ENCODE measurements at places on chromosomes 6 and 20.

GRCh38 chr6:39206250-39206721 is 23.0 kb downstream of the KCNK5 start:
- DNase-seq, result no peak

DNA sequence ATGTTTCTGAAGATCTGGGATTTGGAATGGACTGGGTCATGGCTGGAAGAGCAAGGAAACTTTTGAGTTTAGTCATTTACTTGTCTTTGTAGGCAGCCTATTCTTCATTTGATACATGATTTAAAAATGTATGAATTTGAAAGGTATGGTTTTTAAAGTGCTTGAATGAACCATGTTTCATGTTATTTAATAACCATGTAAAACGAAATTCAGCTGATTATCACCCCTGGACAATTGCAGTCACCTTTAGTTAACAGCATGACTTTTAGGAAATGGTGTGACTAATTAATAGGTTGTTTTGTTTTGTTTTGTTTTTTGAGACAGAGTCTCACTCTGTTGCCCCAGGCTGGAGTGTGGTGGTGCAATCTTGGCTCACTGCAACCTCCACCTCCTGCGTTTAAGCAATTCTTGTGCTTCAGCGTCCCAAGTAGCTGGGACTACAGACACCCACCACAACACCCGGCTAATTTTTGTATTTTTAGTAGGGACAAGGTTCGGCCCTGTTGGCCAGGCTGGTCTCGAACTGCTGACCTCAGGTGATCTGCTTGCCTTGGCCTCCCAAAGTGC is 2.1 kb downstream of the STX11 start:
- DNase-seq, result peak; percentile 59

GRCh38 chr6:158418501-158418900 is 106.2 kb downstream of the TULP4 start:
- DNase-seq, result no peak

DNA sequence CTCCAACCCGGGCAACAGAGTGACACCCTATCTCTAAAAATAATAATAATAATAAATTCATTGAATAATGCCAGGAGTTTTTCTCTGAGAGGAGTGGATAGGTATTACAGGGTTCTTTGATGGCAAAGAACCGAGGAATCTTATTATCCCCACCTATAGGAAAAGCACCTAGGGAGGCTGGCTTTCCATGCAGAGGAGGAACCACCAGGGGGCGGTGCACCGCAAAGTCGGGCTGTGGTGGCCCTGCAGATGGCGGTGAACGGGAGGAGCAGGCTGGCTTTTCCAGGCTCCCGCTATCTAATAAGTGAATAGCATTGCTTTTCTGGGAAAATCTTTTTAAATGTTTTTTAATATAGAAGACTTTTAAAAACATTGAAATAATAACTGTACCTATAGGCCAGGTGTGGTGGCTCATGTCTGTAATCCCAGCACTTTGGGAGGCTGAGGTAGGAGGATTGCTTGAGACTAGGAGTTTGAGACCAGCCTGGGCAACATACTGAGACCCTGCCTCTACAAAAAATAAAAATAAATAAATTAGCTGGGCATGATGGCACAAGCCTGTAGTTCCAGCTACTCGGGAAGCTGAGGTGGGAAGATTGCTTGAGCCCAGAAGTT is 864.2 kb downstream of the KIF16B start:
- peak; percentile 2 for DNase-seq

GRCh38 chr20:44400970-44401769 is 45.7 kb downstream of the HNF4A start:
- DNase-seq, result no peak

GRCh38 chr6:90003069-90003795 is 109.0 kb downstream of the GJA10 start:
- no peak for DNase-seq

DNA sequence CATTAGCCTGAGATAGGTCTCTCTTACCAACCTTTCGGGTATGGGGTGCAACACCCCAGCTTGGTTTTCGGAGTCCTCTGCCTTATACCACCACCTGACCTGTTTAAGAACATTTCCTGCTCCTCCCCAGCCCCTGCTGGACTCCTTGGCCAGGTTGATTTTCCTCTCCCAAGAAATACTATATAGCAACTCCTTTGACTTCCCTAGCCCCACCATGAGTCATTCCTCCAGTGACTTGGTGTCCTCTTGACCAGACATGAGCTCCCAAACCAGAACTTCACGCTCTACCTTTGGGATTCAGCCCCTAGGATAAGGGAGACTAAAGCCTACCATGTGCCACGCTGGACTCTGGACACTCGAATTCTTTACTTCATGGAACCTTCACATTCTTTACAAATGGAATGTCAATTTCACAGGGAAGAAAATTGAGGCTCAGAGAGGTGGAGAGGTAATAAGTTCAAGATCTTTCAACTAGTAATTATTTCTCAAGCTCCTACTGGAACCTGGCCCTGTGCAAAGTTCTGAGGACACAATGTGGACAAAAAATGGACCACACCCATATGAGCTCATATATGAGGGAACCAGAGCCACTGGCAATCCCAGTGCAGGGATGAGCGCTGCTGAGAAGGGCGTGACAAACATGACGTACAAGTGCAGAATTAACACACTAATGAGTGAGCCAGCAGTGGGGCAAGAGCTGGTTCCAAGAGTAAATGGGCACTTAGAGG is 48.2 kb downstream of the SIRPA start:
- DNase-seq, result peak; percentile 72

GRCh38 chr20:354298-354977 is 7.5 kb downstream of the NRSN2 start:
- peak; percentile 75 for DNase-seq

DNA sequence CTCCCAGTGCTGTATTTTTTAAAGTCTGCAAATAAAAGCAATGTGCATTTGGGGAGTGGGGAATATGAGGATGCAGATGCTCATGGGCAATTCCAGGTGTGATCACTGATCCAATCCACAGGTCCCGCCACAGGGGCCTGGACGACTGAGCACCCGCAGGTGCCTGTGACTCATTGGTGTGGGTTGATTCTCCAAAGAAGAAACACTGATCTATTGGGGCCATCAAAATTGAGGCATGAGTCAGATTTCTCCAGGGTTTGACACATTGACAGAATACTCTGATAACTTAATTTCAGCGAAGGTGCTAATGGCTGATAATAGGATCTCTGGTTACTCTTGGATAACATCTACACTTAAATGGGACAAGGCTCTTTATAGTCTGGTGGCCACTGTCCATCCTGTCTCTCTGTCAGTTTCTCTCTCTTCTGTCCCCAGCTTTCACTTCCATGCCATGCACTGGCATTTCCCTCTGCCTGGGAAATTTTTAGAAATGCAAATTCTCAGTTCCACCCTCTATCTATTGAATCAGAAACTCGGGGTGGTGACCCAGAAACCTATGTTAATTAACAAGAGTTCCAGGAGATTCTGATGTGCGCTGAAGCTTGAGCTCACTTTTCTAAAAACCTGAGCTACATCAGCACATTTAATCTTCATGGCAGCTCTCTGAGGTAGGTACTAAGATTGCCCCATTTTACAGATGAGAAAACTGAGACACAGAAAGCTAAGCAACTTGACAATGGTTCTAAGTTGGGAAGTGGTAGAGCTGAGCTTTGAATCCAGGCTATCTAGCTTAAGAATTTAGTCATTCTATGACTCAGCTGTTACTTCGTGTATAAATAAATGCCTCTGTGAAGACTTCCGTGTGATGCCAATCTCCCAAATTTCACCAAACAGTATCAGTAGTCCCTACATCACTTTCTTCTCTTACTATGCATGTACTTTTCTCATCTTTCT is 10.2 kb upstream of the RCAN2 start:
- DNase-seq, result no peak

GRCh38 chr6:5215799-5216198 is 45.0 kb downstream of the LYRM4 start:
- DNase-seq, result no peak

GRCh38 chr6:11043961-11044711 is at the start of gene ELOVL2:
ELOVL2 (minus strand) TSS chr6:11044305; CDS start chr6:11044230, 75 bp downstream.
- DNase-seq, result no peak

DNA sequence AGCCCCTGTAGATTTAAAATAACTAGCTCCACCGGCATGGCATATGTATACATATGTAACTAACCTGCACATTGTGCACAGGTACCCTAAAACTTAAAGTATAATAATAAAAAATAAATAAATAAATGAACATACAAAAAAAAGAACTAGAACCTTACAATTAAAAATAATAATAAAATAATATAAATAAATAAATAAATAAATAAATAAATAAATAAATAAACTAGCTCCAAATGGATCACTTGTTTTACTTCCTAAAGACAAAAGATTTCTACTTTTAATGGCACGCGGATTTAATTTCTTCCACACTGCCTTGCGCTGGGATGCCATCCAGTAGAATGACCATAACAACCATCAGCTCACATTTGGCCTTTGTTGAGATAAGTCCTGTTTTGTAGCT is 141.0 kb upstream of the NRSN1 start:
- DNase-seq, result no peak

DNA sequence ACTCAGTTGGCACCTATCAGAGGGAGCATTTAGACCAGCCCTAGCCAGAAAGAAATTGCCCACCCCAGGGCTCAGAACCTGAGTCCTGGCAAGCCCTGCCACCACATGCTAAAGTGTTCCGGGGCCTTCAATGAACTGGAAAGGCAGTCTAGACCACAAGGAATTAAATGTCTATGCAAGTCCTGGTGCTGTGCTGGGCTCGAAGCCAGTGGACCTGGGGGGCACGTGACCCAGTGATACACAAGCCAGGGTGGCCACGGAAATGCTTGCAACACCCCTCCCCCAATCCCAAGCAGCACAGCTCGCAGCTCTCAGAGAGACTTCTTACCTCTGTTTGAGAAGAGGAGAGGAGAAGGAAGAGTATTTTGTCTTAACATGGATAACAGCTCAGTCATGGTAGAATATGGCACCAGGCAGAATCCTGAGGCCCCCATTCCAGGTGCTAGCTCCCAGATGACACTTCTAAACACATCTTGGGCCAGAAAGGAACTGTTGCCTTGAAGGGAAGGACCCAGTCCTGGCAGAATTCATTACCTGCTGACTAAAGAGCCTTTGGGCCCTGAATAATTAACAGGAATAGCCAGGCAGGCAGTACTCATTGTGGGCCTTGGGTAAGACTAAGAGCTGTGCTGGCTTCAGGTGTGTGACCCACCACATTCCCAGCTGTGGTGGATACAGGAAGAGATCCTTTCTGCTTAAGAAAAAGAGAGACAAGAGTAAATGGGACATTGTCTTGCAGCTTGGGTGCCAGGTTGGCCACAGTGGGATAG is 111.3 kb downstream of the BTBD9 start:
- DNase-seq, result no peak

DNA sequence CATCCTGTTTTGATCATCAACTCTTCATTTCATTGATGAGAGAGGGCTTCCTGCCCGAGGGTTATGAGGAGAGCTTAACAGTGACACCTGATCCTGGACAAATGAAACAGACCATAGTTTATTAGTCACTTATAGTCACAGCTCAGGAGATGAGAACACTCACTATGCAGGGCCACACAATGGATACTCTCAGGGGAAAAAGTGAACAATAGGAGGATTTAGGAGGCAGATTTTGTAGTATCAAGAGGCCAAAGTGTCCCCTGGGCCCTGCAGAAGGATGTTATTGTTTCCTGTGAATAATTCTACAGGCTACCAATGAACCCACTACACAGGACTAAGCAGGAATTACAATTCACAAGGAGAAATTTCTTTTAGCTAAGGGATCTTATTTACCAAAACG is 772.8 kb upstream of the MAN1A1 start:
- no peak for DNase-seq

DNA sequence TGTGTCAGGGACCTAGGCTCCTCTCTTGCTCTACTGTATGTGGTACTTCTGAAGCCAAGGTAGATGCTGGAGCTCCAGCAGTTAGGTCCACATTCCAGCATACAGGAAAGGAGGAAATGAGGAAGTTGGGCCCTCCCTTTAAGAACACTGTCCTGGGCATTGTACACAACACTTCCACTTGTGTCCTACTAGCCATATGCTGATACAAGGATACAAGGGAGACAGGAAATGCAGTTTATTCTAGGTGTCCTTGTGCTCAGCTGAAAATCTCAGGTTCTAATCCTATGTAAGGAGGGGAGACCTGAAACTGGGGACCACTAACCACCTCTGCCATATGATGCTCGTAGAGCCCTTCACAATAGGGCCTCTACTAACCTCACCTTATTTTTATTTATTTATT is 4.2 kb downstream of the TRIB3 start:
- no peak for DNase-seq

DNA sequence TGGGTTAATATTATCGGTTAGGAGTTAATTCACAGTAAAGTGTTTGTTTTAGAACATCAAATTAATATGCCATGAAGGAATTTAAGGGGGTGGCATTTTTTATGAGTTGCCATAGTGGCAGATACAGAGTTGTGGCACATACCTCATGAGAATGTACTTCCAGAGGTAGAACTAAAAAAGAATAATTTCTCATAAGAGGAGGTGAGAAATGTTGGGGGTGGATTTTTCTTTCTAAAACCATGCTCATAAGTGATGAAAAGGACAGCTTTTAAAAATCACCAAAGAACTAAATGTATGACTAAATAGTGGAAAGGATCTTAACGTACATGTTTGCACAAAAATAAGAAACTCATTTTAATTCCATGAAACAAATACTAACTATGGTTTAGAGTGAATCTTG is 58.7 kb downstream of the SHLD1 start:
- no peak for DNase-seq

DNA sequence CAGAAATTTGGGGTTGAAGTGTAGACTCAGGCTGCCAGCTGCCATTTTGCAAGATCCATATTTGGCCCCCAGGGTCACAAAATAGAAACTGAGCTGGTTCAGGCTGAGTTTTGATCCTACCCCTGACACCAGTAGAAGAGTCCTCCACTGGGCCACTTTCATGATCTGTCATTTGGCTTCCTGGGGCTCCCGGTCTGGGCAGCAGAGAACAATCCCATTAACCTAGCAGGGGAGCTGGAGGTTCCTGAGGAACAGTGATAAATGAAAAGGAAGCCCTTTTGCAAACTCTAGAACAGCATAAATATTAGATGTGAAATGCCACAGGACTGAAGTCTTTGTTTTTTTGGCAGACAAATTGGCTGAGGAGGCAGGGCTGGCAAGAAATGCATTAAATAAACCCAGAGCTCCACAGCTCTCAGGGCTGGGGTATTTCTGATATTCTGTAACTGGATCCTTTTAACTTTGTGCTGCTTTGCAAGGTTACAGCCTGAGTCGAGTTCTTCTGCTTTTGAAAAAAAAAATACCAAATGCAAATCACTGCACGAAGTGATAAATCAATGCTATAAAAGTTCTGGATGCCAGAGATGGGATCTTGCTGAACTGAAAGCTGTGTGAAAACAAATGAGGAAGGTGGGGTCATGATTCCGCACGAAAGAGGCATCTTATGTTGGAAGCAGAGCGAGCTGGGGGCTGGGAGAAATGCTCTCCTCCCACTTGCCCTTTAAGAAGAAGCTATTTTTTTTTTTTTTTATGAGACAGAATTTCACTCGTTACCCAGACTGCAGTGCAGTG is 64.4 kb downstream of the SULF2 start:
- DNase-seq, result no peak

DNA sequence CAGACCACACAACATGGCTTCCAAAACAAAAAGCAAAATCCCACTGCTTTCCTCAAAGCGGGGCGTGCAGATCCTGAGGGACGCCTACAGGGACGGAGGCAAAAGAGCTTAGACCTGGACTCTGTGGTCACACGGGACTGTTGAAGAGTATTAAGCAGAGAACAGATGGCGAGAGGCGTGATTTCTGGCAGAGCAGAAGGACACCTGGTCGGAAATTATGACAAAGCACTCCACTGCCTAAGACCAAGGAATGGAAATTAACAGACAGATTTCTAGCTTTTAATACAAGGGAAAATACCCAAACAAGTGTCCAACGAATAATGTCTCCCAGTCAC is 15.4 kb downstream of the CST7 start:
- no peak for DNase-seq
